ENCODE measurements at places on chromosomes 6 and 20.

- no peak for DNase-seq
These were observed 679 bp upstream of the PPDPF start for GRCh38 chr20:63519668-63520503.

DNA sequence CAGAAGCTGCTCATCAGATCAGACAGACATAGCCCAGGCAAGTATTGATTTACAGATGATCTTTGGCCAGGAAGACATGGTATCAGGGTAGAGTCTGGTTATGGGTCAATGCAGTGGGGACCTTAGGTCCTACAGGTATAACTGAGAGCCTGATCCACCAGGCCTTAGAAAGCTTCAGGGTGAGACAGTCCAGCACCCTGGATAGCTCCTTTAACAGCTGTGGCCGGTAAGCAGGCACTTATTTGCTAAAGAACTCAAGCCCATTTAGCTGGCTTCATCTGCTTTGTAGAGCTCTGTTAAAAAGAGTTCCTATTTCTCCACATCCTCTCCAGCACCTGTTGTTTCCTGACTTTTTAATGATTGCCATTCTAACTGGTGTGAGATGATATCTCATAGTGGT lies 39.6 kb downstream of the ESR1 start:
- DNase-seq, result peak; percentile 10

DNA sequence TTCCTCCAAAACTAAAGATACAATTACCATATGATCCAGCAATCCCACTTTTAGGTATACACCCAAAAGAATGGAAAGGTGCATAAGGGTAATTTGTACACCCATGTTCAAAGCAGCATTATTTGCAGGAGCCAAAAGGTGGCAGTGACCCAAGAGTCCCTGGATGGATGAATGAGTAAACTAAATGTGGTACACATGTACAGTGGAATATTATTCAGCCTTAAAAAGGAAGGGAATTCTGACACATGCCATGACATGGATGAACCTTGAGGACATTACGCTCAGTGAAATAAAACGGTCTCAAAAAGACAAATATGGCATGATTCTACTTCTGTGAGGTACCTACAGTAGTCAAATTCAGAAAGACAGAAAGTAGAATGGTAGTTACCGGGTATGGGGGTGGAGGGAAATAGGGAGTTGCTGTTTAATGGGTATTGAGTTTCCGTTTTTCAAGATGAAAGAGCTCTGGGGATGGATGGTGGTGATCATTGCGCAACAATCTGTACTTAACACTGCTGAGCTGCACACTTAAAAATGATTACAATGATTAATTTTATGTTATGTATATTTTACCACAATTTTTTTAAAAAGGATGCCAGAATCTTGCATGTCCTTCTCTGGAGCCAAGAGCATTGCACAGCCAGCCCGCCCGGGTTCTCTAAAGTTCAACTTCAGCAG lies 518.9 kb upstream of the JARID2 start:
- DNase-seq, result no peak

- no peak for DNase-seq
These were observed 8.4 kb downstream of the HLA-E start for GRCh38 chr6:30497714-30498113.

DNA sequence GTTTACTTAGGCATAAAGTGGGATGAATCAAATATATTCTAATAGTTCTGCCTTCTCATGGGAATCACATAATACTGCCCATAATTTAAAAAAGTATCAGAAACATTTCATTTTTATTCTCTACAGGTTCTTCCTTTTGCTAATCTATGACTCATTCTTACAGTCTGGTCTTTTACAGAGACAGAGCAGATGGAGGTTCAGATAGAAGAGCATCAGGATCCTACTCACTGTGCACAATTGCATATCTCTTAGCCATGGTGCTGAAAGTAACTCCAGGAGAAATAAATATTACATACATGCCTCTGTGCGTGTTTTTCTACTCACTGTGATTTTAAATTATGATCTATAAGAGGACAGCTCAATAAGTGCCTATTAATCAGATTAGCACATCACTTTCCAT lies 16.3 kb upstream of the OR2B6 start:
- DNase-seq, result no peak

DNA sequence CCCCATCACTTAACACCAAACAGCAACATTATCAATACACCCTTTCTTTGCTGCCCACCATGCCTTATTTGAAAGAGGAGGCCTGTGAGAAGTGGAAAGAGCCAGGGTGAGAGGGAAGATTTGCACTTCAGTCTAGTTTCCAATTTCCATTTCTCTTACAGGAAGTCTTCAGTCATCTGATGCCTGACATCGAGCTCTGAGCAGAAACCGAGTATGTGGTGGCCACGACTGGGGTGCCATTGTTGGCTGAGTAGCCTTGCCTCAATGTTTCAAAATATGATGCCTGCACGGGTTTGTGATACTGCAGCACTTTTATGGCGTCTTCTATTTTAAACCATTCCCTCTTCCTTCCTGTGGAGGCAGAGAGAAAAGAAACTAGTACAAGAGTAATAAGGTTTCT lies 39.8 kb upstream of the SMIM29 start:
- no peak for DNase-seq

DNA sequence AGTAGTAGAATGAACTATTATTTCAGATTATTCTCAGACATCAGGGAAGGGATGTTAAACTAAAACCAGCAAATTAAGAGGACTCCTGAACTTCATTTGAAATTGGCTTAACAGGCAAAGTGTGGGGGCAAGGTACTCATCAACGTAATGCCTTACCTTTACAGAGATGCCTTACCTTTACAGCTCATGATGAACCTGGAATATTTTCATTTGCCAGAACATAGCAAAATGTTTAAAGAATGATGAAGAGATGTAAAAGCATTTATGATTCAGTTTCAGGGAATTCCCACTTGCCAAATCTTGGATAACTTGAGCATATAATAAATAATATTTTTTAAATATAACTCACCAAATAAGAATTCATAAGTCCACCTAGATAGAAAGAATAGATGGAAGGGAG lies 207.5 kb downstream of the TINAG start:
- no peak for DNase-seq

DNA sequence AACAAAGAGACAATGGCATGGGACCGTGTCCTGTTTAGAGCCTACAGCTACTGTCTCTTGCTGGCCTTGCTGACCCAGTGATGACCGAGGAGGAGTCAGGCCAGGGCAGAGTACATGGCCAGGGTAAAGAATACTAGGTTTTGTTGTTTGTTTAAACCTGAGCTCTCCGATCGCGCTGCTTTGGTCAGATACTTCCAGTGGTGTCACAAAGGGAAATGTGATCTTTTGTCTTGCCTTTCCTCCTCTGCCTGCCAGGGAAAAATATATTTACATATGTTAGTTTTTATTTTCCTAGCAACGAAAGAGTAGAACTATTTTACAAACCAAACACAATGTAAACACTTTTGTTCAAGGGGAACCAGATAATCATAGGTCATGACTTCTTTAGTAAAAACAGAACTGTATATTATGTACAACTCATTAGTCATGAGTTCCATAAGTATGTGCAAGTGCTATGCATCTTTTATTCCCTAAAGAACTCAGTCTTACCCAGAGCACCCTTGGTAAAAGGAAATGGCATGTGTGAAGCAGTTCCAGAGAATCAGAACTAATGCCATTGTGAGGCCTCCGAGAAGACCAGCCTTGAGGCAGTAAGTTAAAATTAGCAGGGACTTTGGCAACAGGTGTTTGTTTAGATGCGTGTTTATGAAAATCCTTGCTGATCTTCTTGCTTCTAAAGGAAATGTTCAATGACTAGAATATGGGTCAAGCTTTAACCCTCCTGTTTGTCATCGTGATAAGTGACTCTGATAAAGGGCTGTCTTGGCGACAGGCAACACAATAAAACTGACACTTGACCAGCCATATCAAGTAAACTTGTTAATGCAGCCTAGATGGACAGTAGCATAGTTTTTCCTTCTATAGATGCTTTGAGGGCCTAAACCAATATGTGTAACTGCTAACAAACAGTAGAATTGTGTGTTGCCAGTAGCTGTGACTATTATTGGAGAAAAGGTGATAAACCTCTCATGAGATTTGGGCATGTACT lies 204.6 kb downstream of the NKAIN2 start:
- DNase-seq, result peak; percentile 10

DNA sequence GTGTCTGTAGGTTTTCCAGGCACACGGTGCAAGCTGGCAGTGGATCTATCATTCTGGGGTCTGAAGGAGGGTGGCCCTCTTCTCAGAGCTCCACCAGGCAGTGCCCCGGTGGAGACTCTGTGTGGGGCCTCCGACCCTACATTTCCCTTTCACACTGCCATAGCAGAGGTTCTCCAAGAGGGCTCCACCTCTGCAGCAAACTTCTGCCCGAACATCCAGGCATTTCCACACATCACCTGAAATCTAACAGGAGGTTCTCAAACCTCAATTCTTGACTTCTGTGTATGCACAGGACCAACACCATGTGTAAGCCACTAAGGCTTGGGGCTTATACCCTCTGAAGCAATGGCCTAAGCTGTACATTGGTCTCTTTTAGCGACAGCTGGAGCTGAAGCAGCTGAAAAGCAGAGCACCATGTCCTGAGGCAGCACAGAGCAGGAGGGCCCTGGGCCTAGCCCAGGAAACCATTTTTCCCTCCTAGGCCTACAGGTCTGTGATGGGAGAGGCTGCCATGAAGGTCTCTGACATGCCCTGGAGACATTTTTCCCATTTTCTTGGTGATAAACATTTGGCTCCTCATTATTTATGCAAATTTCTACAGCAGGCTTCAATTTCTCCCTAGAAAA lies 253.3 kb downstream of the ERMARD start:
- no peak for DNase-seq

- DNase-seq, result no peak
These were observed 201.1 kb downstream of the ZFAND3 start for GRCh38 chr6:38020593-38020992.

- no peak for DNase-seq
These were observed 32.1 kb upstream of the BMP6 start for GRCh38 chr6:7693827-7694226.

DNA sequence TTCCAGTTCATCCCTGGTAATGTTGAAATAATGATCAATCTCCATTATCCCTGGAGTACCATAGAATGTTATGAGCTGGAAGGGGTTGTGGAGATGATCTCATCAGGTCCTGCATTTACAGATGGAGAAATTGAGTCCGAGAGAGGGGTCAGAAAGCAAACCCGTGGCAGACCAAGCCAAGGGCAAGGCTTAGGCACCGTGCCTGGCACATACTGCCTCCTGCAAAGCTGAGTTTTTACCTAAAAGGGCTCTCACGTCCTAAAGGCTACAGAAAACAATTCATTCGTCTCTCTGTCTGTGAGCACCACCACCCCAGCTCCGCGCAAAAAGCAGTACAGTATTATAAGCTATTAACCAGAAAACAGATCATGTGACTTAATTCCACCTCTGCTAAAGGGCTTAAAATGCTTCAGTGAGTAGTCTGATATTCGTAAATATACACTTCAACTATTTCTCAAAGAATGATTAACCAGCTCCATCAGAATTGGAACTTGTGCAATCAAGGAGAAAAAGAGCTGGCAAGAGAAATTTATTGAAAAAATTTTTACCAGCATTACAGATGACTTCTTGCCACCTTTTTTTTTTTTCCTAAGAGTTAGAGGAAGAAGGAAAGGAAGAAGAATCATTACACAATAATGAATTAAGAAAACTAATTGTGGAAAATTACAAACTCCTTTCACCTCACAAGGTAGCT lies 3.4 kb upstream of the PARD6B start:
- DNase-seq, result no peak

DNA sequence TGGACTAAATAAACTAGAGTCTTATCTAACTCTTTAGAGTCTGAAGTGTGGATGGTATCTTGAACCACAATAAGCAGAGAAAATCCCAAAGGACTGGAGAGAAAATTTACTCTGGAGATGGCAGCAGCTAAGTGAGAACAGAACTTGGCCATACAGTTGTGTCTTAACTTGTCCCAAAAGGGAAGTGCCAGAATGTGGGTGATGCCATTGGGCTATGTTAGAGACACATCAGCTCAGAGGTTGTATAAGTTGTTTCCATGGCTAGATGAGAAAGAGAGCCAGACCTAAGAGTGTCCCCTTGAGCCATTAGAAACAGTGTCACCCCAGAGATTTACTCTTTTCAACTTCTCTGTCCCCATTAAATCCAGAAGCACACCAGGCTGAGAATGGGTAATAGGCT lies 36.2 kb downstream of the FOXO3 start:
- DNase-seq, result no peak

DNA sequence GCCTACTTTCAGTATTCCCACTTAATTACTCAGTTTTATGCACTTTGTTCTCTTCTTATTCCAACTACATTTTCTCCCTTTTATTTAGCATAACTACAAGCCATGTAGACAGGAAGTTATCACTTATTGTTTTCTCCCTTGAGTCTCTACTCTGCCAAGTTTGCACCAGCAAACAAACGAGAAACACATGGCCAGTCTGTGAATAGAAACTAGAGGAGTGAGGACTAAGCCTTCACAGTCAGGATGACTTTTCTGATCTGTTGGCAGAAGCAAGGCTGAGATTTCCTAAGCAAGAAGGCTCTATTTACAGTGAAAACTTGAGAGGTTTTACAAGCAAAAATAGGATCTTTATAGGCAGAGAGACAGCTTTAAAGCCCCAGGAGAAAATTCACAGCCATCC lies 69.8 kb upstream of the TINAG start:
- peak; percentile 36 for DNase-seq

DNA sequence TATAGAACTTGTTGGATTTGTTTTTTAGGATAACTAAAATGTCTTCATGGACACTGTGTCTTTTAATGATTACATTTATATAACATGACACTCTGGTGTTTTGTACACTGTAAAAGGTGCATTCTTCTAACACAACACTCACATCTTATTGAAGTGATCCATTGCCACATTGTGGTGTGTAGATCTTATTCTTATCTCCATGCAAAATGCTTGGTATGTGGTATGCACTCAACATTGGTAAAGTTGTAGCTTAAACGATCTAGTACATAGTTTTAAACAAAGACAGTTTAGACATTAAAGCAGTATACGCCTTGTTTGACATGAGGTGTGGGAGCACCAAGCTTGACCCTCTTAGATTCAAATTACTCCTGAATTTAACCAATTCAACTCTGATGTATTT lies 84.7 kb downstream of the SASH1 start:
- DNase-seq, result no peak

DNA sequence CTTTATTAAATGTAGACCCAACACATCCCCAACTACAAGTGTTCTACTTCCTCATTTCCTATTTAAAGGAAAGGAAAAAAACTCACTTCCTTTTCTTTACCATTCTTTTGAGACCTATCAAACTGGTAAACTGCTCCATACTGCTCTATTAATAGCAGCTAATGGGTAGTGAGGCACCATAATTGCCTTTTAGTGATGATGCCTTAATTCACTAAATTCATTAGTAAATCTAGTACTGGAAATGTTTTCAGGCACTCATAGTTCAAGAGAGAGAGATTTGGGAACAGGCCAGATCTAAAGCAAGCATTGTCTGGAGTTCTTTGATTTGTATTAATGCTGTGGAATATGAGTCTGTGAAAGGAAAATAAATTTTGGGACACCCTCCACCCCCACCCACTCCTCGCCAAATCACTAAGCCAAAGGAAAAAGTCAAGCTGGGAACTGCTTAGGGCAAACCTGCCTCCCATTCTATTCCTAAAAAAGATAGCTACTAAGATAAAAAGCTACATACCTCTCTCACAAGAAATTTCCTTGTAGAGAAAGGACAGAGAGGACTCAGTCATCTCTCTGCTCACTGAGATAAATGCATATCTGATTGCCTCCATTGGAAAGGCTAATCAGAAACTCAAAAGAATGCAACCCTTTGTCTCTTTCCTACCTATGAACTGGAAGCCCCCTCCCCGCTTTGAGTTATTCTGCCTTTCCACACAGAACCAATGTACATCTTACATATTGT lies 13.6 kb upstream of the IBTK start:
- no peak for DNase-seq
